Mammary microvascular endothelial cell (primary cell): ENCODE measurements at places on chromosomes 4 and X. TPM values are rescaled to one million over a fixed set of nuclear protein-coding genes. Genes with fewer than 3 reads are reported as not detected.

MTMR8 gene
- total RNA-seq: 0.05 and 1.3 TPM in 2 replicates

WNK3 gene
- total RNA-seq: 0.15 and 0.33 TPM in 2 replicates

DMD gene
- 0.98 and 1.3 TPM in 2 replicates for total RNA-seq

FREM3 gene
- total RNA-seq: 0.20 and 0.25 TPM in 2 replicates
